Activated CD4-positive, alpha-beta T cell treated with anti-CD3 and anti-CD28 coated beads, Interleukin-2, amount 50 U/mL, for 24 hours (primary cell): ENCODE measurements at places on chromosomes 4 and X.

DNA sequence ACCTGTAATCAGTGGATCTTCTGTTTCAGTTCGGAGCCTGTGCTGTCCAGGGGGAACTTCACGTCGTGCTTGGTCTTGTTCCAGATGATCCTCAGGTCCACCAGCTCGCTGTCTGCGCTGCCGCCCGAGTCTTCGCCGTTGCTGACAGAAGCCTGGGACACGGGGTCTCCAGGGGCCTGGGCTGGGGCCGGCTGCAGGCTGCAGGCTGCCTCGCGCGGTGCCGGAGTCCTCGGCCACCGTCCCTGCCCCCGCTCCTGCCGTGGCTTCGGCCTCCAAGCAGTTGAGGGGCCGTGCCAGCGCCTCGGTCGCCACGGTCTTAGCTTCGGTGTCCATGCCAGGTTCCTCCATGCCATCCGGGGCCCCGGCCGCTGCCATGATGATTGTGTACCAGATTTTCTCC lies 37.3 kb upstream of the CCNI start:
- no peak for DNase-seq

- peak; percentile 2 for DNase-seq
These were observed 55.1 kb downstream of the RAB40A start for GRCh38 chrX:103464072-103464773.

- DNase-seq, result no peak
These were observed 907 bp upstream of the ATP10D start for GRCh38 chr4:47484168-47484567.

DNA sequence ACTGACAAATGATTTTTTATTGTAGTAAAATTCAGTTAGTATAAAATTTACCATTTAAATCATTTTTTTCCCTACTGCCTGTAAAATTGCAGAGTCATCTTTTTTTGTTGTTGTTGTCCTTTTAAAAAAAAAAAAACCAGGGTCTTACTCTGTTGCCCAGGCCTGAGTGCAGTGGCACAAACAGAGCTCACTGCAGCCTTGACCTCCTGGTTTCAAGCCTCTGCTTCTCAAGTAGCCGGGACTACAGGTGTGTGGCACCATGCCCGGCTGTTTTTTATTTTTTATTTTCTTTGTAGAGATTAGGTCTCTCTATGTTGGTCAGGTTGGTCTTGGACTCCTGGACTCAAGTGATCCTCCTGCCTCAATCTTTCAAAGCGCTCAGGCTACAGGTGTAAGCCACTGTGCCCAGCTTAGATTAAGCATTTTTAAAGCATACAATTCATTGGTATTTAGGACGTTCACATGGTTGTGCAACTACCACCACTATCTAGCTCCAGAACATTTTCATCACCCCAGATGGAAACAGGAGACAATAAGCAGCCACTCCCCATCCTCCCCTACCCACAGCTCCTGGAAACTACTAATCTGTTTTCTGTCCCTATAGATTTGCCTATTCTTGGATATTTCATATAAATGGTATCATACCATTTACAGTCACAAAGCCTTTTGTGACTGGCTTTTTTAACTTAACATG lies 59.7 kb upstream of the PGRMC2 start:
- no peak for DNase-seq

DNA sequence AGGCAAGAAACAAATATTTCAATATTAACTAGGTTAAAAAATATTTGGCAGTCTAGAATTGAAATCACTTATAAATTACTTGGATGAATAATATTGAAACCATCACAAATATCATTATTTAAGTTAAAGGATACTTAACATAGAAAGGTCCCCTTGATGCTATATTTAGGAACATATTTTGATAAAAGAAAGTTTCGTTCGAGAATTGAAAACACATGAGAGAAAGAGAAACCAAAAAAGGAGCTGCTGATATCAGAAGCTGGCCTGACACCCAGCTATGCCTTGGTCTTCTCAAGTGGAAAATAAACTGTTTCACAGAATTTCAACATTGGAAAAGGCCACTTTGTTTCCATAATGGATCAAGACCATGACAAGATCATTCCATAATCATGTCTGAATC lies 762.4 kb downstream of the DMD start:
- DNase-seq, result no peak

DNA sequence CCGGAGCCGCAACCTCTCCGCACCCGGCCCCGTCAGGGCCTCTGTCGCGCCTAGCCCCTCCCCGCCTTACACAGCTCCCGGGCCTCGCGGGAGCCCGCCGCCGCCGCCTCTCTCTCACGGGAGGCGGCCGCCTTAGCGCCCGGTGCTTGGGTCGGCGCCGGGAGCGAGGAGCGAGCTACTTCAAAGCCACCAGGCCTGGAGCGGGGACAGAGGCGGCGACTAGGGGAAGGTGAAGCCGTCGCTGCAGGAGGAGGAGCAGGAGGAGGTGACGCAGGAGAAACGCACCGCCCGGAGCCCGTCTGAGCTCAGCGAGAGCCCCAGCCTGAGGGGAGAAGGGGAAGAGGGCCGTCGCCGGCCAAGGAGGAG lies 250 bp downstream of the USP9X start:
- peak; percentile 31 for DNase-seq

DNA sequence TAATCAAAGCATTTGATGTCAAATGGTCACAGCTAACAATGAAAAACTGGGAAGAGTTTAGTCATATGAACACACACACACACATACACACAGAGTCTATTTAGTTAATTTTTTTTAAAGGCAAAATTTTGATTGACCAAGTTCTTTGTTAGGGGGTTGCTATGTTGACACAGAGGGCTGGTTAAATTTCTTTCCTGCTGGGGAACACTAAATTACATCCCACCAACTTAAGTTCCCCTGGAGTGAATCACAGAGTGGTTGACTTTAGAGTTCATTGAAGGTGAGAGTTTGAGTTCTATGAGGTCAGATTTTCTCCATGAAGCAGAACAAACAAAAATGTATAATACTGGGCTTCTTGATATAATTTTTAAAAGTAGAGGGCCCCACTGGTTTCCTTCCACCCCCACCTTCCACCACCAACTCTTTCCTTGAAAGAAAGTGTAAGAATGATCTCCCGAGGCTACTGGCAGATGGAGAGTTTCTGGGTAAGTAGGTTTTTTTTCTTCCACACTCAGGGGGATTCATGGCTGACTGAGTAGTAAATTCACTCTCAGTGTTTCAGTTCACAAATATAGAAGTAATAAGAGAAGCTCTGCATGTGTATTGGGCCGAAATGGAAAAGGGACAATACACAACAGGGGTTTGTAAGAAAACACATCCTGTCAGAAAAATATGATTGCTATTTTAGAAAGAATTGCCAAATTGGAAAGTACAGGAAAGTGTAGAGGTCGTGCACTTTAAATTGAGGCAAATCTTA lies 917.0 kb upstream of the LCORL start:
- DNase-seq, result no peak

DNA sequence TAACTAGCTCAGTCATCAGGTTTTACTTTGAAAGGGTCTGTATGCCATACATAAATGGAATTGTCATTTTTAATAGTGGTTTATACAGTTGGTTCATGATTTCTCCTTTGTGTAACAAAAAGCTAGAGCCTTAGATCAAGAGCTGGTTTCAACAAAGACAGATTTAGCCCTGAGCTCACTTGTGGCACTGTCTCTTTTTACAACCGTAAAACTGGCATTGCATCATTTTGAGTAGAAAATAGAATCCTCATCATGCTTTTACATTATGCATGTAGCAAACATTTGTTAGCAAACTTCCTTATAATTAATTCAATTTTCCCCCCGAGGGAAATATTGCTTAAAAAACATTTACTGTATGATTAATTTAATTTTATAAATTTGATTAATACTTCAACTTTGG lies 1871.5 kb downstream of the ARAP2 start:
- no peak for DNase-seq

DNA sequence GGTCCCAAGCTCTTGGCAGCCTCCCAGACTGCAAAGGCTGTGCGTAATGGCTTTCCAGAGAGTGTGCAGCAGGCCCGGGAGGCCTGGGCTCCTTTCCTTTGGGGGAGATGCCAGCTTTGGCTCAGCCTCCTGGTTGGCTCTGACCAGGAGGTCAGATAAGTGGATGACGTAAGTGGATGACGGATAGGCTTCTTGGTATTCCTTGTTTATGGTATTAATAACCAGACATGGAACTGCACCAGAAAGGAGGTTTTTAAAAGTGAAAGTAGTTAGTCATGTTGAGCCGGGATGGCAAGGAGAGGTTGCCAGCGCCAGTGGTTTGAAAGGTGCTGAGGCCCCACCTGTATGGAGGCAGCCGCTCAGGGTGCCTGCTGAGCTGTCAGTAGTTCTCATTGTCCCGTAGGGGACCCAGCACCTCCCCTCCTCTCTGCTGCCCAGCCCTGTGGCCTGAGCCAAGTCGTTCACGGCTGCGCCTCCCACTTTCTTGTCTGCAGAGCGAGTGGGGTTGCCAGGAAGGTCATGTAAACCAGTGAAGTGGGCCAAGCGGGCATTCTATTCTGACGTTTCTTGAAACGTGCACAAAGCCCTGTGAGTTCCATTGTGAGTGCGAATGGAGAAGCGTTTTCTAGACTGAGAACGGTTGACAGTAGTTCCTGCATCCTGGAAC lies 28.7 kb upstream of the STOX2 start:
- no peak for DNase-seq

GRCh38 chr4:159516556-159517140 lies 413.8 kb downstream of the RAPGEF2 start:
- no peak for DNase-seq

DNA sequence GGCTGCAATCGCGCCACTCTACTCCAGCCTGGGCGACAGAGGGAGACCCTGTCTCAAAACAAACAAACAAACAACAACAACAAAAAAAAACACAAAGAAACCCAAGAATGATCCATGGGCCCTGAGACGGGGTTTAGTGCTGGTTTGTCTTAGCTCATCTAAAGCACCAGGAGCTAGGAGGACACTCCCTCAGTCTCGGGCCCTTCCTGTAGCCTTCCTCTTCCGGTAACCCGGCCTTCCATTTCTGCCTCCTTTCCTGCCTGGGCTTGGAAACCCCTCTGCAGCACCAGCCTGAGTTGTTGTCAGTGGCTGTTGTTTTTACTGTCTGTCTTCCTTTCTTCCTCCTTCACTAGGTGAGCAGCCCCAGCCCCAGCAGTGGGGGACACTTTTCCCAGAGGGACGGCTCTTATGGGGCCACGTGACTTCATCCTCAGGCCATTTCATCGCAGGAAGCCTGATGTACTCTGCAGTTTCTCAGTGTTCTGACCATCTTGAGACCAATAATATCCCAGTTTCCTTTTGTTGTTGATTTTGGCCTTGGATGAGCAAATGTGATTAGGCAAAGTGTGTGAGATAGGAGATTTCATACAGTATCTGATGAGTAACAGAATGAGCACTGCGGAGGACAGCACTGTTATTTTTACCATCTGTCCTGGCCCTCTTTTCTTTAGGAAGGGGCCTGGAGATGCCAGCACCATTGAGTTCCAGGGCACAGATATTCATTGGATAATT lies 90.1 kb downstream of the ANAPC4 start:
- DNase-seq, result no peak

DNA sequence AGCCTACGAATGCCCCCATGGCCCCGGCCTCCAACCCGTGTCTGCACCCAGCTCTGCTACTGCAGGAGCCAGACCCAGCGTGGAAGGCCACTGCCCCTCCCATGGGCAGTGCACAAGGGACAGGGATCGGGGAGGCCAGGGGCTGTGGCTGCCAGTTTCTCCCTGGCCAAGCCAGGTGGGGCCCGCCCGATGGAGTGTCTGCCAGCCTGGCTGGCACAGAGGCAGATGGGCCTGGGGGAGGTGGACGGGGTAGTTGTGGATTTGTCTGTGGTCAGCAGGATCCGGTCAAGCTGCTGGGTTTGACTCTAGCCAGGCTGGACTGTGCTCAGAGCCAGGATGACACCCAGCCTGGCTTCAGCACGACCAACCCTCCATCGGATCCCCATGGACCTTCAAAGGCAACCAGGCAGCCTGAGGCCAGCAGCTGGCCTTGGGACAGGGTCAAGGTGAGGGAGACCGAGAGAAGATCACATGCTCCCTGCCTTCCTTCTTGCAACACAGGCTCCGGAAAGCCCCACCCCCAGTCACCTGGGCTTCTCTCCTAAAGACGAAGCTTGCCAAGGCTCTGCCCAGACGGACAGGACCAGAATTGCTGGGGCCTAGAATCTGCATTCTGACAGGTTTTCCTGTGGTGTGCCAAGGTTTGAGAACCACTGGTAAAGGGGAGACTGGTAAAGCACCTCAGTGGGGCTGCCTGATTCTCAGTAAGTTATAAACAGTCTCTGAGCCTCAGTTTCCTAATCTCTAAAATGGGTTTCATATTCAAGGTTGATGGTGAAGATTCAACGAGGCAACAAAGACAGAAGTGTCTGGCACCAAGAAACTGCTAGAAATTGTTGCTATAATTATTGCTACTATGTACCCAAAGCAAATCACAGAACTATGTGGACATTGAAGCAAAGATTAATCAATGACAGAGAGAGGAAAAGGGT lies 78.6 kb downstream of the PPP2R2C start:
- no peak for DNase-seq

DNA sequence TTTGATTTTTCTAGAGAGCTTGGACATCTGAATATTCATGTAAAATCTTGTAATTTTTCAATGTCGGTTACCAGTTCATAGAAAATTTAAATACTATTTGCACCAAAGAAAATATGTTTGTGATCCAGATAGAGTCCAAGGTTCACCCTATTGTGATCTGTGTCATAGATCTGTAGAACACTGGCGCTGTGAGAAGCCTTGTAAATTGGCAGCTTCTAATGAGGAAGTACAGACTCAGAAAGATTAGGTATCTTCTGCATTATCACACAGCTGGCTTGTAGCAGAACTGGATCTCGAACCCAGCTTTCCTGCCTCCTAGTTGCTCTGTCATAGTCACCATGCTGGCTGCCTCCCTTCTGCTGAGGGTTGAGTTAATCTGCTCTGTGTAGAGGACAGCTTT lies 106.5 kb upstream of the PAK3 start:
- DNase-seq, result no peak

DNA sequence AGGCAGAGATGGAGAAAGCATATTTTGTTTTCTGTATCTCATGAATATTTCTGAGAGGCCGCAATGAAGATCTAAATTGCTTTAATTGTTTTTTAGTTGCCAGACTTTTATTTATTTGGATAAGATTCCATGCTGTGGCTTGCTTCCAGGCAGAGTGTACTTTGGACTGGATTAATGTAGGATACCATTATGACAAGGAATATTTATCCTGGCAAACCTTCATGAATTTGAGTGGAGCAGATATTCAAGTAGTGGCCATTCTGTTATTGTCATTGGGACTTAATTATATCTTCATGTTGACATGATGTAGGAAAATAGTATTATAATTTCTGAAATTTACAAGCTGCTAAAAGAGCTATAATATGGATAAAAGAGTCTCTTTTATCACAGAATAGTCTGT lies 182.9 kb downstream of the C4orf33 start:
- no peak for DNase-seq

DNA sequence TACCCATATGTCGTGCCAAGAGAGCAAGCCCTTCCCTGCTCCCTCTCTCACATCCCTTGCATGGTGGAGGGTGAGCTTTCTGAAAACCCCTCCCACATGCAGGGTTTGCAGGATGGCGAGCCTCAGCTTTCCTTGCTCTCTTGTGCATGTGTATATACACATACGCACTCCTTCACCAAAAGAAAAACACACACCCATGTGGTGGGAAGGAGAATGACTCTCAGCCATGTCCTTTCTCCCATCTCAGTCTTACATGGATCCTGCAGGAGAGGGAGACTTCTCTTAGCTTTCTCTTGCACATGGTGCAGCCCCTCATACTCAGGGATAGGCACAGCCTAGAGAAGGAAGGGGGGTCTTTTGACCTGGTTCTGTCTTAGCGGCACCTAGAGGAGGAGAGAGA lies 81.1 kb downstream of the CLCN5 start:
- no peak for DNase-seq
